Activated naive CD4-positive, alpha-beta T cell (primary cell): ENCODE measurements at places on chromosomes 12 and 14.

DNA sequence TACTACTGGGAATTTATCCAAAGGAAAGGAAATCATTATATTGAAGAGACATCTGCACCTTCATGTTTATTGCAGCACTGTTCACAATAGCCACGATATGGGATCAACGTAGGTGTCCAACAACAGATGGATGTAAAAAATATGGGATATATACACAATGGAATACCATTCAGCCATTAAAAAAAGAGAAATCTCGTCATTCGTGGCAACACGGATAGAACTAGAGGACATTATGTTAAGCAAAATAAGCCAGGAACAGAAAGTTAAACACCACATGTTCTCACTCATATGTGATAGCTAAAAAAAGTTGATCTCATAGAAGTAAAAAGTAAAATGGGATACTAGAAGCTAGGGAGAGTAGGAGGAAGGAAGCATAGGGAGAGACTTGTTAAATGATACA lies 82.9 kb upstream of the CLMN start:
- DNase-seq, result no peak

DNA sequence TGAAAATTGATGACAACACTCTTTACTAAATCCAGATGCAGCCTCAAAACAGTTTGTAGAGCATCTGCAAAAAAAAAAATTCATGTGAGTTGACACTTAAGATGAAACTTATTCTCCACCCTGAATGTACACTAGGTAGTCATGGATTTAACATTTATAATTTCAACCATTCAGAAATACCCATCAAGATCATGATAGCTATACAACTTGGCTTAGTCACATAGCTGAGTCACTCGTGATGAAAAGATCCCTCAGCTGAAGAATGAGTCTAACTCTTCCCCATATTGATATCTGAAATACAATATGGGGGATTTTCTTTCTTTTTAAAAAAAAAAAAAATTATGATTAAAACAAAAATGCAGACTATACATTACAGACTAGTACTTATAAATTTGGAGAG lies 104.8 kb upstream of the PLEKHG7 start:
- no peak for DNase-seq

DNA sequence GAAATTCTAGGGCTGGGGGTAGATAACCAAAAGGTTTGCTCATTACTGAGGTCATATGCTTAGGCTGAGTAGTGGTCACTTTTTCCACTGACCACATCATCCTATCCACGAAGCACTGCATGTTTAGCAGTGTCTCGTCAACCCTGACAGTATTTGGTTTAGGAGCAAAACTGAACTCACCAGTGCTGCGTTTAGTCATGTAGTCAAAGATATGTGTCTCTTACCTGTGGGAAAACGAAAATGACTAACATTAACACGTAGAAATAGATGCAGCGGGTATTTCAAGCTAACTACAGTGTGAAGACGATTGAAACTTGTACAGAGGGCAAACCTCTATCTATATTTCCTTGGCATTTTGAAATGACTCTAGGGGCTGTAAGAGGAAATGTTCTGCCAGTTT lies 34.6 kb downstream of the MTHFD1 start:
- no peak for DNase-seq

- no peak for DNase-seq
Observed at GRCh38 chr12:9043766-9044165, 54.4 kb downstream of the KLRG1 start.

DNA sequence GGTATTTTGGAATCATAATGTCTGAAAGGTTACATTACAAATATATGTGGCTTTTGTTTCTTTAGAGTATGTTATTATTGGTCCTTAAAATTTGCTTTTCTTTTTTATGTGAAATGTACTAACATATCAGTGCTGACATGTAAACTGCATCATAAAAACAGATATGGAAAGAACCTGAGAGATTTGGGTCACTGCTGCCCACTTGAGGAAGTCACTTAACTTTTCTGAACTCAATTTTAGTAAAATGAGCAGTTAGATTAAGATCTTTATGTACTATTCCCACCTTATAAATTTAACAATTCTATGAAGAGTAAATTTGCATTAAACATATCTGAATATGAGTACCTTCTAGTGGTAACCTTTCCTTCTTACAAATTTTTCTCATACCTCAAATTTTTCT lies 7.5 kb downstream of the PTGR2 start:
- DNase-seq, result no peak

DNA sequence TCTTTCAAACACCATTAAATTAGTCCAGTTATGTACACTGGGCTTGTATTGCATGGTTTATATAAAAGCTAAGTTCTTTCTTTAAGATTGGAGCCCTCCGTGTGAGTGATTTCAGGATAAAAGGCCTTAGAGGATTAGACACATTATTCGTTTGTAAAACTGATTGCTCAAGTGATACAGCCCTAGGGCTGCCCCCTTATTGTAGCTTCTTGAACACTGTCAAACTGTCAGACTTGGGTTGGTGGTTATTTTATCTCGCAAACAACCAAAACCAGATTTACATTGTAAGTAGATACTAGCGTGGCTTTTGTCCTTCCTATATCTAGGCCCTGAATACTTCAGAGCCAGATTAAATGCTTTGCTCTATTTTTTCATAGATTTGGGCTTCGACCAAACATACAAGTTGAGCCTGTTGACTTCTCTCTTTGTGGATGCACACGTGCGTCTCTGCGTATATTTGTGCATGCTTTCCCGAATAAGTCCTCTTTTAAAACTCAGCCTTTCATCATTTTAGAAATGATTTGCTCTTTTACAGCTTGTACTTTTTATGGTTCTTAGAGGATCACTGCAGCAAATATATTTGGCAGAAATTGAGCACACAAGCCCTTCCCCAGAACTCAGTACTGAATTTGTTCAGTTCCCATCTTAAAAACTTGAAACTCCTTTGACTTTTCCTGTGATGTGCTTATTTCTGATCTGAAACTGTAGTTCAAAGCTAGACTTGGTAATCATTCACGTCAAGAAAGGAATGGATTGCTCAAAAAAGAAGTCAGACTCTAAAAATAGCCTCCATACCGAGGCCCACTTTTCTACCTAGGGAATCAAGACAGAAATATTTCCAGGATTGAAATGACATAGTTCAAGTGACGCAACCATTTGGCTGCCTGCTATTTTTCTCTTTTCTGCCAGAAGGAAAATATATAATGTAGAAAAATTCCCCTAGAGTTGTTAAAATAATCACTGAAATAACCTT lies 129.5 kb downstream of the ETV6 start:
- DNase-seq, result no peak

DNA sequence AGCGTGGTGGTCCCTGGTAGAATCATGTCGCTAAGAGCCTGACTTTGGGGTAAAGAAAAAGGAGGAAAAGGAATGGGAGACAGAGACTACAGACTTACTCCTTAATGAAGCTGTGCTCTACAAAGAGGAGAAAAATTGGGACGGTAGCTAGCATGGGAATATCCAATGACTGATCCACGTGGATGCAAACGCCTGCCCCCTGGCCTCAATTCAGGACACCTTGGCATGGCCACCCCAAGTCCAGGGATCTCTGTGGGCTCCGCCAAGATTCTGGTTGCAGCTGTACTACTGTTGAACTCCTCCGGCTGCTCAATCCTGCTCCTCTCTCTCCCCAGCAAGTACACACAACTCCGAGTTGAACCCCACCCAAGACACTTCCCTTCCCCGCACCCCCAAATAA lies 70.5 kb upstream of the DIO3 start:
- no peak for DNase-seq

GRCh38 chr14:53470351-53471043 lies 317.4 kb upstream of the DDHD1 start:
- no peak for DNase-seq

DNA sequence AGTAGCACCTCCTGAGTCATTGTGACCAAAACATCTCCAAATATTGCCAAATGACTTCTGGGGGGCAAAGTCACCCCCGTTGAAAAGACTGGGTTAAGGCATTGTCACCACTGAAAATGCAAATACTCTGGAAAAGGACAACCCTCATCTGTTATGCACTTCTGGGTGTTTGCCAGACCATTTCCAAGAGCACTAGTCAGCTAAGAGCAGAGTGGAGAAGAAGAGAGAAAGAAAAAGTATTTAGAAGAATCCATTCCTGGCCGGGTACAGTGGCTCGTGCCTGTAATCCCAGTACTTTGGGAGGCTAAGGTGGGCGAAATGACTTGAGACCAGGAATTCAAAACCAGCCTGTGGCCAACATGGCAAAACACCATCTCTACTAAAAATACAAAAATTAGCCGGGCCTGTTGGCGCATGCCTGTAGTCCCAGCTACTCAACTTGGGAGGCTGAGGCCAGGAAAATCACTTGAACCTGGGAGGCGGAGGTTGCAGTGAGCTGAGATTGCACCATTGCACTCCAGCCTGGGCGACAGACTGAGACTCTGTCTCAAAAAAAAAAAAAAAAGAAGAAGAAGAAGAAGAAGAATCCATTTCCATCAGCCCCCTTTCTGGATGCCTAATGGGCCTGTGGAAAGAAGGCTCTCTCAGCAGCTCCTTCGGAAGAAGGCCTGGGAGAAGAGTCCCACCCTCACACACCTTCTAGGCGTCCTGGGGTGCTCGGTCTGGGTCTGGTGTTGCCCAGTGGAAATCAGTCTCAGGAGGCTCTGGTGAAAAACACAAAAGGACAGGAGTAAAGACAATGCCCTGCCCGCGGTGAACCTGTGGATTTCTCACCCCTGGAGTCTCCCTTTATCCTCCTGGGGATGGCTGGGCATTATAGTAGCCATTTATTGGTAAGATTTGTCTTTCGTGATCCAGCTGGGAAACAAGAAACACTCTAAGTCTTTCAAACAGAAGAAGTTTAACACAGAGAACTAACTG lies 3.5 kb upstream of the LTBR start:
- DNase-seq, result no peak

DNA sequence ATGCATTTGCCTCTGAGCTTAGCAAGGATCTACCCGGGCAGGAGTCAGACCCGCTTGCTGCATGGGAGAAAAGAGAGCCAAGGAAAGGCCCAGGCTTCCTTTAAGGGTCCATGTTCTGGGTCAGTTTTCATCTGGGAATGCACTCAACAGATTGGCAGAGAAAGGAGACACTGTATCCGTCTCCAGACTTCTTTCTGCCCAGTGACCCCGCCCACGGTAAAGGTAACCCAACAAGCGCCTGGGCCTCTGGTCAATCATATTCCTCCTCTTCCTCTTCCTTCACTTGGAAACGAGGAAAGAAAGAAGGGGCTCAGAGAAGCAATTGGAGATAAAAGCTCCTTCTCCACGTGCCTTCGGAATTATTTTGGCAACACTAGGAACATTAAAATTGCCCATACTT lies 27.1 kb upstream of the TCP11L2 start:
- DNase-seq, result no peak

GRCh38 chr12:20183563-20183962 lies 184.8 kb upstream of the PDE3A start:
- no peak for DNase-seq

DNA sequence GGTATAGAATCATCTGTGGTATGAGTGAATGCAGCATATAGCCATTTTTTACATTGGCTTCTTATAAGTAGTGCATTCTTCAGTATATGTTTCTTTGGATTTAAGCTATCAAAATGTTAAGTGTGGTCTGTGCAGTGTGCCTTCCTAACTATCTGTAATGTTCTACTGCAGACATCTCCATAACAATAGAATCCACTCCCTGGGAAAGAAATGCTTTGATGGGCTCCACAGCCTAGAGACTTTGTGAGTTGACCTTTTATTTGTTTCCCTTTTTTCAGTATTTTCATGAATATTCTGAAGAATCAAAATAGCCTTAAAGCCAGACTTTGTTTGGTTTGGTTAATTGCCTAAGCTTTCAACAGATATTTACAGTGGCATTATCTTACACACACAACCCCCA lies 107.2 kb downstream of the ZFC3H1 start:
- DNase-seq, result no peak

DNA sequence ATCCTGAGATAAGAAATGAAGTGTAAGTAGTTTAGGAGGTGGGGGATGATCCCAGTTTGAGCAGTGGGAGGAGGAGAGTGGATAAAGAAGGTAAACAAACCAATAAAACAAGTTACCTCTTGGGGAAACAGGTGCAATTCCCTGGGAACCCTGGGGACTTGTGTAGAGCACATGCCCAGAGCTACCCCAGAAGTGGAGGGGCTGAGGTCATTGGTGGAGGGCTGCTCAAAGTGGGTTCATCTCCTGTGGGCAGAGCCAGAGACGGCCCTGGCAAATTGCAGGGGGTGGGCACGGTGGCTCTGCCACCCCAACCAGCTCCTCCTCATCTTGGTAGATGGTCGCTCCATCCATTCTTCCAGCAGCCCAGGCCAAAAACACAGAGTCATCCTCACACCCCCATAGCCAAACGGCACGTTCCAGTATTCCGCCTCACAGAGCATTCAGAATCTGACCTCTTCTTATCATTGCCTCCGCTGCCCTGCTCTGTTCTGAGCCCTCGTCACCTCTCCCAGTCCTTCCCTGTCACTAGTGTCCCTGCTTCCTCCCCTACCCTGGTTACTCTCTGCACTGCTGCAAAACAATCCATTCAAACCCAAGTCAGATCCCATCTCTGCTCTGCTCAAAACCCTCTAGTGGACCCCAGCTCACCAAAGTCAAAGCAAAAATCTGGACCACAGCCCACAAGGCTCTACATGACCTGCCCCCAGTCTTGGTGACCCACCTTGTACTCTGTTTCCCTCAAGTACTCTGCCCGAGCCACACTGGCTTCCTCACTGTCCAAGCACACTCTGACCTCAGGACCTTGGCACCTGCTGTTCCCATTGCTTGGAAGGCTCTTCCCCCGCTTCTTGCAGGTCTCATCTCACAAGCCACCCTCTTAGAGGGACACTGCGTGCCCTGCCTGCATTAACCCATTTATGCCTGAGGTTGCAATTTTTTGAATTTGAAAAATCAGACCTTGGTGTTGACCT lies 5.5 kb downstream of the CYP46A1 start:
- no peak for DNase-seq

GRCh38 chr14:50612806-50613205 lies 52.9 kb downstream of the ATL1 start:
- no peak for DNase-seq

- DNase-seq, result no peak
Observed at GRCh38 chr12:131672941-131673887, 37.7 kb upstream of the SFSWAP start.

GRCh38 chr12:64876388-64877071 lies 52.1 kb downstream of the TBC1D30 start:
- no peak for DNase-seq
